ENCODE measurements at places on chromosomes 3 and 15.

- DNase-seq = no peak
Observed at GRCh38 chr15:70998319-70998718, 105.7 kb downstream of the LRRC49 start.

DNA sequence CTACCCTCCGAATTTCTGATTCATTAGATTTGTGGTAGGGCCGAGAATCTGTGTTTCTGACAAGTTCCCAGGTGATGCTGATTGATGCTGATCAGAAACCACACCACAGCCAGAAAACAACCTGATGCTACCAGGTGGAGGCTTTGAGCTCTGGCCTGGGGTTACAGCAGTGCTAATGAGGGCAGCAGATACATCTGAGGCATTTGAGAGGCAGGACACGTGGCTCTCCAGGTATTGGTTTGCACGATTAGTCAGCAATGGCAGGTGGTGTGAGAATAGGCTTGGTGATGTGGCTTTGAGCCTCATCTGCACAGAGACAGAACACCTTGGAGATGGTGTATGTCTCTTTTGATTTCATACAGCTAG is 78.8 kb upstream of the THBS1 start:
- DNase-seq = no peak

- DNase-seq = no peak
Observed at GRCh38 chr3:78050276-78051065, 1010.6 kb downstream of the ROBO2 start.

GRCh38 chr3:62686503-62687294 is 188.5 kb downstream of the CADPS start:
- no peak for DNase-seq

DNA sequence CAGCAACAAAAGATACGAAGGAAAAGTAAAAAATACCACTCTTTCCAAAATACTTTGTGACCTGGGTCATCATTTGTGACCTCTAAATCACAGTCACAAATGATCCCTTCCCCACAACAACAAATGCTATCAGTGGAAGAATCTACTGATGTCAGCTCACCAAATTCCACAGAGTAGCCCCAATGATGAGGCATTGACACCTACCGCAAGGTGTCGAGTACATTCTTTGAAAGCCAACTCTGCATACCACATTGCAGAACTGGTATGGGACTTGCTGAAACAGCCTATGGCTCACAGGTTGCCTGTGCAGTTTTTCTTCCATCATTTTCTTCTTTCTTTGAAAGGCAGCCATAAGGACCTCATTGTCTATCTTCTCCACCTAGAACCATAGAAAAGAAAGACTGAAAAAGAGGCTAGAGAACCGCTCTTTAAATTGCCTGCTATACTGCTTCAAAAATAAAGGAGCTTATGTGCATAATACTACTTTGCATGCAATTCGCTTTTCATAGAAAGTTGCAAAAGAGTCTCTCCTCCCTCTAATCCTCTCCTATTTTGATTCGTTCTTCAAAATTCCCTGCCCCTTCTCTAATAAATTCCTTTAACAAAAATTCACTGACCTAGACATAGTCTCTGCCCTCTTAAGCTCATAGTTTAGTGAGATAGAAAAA is 21.4 kb upstream of the KPNA1 start:
- DNase-seq = no peak

DNA sequence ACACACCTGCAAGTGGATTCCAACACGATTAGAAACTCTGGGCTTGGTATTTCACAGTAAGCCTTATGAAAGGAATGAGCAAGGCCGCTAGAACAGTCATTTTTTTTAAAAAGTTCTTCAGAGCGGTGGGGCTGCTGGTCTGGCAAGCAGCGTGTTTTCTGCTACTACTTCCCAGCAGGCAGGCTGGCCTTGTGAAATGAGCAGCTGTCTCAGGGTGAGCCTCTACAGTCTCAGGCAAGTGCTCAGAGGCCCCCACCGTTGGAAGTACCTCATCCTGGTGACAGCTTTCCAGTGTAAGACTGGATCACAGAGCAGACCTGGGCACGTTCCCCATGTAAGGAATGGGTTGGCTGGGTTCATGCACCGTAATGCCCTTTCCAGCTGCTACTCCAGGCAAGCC is 119.2 kb downstream of the LRIG1 start:
- no peak for DNase-seq

DNA sequence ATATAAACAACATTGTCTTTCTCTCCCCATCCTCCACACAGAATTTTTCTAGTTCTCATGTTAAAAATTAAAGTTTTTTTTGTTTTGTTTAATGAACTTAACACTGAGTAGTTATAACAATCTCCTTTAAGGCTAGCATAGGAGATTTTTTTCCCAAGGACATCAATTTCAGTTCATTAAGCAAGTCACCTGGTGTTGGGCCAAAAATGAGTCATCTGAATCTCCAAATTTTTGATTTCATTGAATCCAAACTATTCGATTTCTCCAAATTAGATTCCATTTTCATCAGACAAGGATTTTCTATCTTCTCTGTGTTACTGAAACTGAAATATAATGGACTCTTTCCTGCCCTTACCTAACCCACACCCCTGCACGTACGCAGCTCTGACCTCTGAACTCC is 631.4 kb upstream of the MDFIC2 start:
- no peak for DNase-seq

GRCh38 chr3:124652009-124652408 is 78.2 kb upstream of the UMPS start:
- no peak for DNase-seq

DNA sequence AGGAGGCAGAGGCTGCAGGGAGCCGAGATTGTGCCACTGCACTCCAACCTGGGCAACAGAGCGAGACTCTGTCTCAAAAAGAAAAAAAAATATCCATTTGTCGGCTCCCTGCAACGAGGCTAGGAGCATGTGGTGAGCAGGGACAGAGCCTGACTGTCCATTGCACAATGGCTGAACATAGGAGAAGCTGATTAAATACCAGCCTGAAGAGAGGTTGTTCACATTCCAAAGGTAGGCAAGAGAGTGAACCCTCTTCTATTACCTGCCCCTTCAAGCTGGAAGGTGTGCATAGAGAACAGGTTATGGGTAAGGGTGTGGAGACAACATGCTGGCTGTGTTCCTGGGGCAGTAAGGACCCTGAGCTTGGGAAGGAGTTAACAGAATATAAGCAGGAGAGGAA is 78.7 kb downstream of the DAPK2 start:
- DNase-seq = no peak

DNA sequence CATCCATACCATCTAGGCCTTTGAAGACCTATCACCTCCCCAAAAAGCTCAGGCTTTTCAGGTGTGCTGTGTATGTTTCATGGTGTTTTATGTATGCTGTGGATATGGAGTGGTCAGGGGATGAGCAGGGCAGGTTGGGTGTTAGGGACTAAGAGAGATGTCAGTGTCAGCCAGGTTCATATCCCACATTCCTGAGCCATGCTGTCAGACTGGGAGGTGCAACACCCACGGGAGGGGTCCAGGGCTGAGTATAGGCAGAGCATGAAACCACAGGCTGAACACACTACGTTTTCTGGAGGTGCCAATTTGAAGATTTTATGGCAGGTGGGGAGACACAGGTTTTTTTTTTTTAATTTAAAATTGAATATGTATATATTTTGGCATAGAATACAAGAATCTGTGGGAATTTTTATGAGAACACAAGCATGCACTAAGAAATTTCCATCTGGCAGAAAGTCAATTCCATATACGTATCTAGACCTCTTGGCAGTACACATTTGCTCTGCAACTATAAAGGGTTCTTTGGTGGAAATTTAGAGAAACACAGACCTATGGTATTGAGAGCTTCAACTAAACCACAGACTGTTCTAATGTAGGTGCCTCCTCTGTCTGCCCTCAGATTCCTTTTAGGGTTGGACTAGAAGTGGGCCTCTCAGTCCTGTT is 101.9 kb upstream of the RNU6-1 start:
- DNase-seq = no peak
